Progenitor cell of endocrine pancreas (in vitro differentiated cells): ENCODE measurements at places on chromosomes 2 and 18.
A peak's percentile ranks its signal among the peaks of the same experiment; 100 is the strongest.

DNA sequence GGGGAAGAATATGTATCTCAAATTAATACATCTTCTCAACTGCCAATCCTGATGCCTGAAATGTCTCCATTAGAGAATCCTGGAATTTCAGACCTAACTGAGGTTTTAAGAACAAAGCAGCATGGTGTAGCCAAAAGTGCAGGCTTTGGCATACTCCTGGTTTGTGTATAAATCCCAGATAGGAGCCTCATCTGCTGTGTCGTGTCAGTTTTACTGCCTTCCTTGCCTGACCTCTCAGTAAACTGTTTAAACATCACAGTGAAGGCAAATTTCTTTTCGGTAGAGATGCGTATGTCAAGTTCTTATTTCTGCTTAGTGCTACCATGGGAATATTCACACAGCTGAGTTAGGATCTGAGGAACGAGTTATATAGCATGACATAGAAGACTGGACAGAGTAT is 7.3 kb downstream of the SCG2 start:
- no peak for DNase-seq

DNA sequence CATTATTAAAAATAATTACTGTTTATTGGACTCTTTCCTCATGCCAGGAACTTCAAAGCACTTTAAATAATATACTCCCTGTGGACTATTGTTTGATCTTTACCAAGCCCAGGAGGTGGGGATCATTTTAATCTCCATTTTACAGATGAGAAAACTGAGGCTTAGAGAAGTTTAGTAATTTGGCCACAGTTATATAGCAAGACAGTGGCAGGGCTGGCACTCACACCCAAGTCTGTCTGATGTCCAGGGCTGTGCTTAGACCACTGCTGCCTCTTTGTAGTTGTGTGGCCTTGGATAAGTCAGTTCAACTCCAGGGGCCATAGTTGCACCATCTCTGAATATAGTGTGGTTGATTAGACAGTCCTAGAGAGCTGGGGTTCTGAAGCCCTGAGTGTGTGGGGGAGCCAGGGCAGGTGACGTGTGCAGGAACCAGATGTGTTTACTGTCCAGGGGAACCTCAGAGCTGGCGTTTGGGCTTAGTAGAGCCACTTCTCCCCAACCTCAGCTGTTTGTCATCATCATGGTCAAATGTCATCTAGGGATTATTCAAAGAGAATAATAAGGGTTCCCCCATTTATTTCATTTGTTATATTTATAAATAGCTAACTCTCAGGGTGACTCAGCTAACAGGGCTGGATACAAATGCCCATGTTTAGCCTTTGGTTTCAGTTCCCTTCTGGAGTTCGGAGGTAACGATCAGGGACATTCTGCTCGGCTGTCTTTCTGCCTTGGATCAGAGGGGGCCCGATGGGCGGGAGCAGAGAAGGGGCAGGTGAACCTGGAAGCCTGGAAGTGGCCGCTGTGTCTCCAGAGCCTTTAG is 68.0 kb downstream of the BOLA3 start:
- DNase-seq = no peak

DNA sequence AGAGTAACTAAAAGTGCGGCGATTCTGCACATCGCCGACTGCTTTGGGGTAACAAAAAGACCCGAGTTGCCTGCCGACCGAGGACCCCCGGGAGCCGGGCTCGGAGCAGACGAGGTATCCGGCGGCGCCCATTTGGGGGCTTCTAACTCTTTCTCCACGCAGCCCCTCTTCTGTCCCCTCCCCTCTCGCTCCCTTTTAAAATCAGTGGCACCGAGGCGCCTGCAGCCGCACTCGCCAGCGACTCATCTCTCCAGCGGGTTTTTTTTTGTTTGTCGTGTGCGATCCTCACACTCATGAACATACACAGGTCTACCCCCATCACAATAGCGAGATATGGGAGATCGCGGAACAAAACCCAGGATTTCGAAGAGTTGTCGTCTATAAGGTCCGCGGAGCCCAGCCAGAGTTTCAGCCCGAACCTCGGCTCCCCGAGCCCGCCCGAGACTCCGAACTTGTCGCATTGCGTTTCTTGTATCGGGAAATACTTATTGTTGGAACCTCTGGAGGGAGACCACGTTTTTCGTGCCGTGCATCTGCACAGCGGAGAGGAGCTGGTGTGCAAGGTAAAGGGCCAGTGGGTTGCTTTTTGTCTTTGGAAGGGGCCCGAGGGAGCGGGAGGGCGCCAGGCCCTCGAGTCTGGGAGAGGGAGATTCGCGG is 1.4 kb downstream of the TRIB2 start:
- DNase-seq = no peak

- DNase-seq = no peak
These were observed 94.1 kb upstream of the MC4R start for GRCh38 chr18:60466677-60467076.

GRCh38 chr2:234462218-234462992 is 34.5 kb downstream of the ARL4C start:
- no peak for DNase-seq

DNA sequence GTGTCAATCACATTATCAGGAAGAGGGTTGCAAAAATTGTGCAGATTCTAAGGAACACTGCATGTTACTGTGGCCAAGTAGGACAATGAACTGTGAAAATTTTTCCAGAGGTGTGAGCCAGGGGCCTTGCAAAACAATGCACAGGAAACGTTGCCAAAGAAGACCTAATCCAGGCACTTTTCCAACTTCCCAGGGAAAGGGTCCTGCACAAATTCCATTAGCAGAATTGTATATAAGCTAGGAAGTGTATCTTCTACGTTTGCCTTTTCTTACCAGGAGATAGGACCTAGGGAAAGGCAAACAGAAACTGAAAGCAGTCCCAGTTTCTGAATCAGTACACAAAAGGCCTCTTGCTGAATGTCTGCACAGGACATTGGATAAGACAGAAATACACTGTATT is 1888.3 kb upstream of the CELF4 start:
- no peak for DNase-seq

GRCh38 chr2:201931951-201932350 is 101.7 kb upstream of the FZD7 start:
- no peak for DNase-seq

- DNase-seq = no peak
These were observed 403.9 kb upstream of the CYRIA start for GRCh38 chr2:17069564-17069963.

DNA sequence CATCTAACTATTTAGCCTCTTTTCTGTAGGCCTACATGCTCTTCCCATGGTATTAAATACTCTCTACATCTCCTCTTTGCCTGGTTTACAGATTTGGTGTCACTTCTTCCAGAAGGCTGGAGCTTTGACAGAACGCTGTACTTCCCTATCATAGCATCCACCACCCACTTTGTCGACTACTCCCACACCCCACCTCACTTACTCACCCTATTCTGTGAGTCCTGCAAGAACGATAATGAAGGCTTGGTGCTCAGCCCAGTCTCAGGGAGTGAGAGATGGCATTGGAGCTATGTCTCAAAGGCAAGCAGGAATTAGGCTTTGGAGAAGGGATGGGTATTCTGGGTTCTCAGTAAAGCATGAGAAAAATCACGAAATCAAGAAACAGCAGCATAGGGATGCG is 20.3 kb upstream of the KDM3A start:
- no peak for DNase-seq

GRCh38 chr2:202114291-202114690 is 41.2 kb downstream of the KIAA2012 start:
- DNase-seq = no peak

DNA sequence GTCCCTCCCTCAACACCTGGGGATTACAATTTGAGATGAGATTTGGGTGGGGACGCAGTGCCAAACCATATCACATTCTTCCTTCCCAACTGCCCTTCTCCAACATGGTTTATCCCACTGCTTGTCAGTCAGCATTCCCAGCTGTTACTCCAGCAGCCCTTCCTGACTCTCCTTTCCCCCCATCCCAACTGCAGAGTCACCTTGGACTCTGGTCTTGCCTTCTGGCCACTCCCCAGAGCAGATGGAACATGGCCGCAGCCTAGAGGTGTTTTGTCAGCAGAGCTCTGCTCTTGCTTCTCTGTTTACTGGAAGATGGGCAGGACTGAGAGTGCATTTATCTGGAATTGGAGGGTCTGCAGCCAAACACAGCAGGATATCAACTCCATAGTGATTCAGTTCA is 51.2 kb upstream of the MEX3C start:
- no peak for DNase-seq

DNA sequence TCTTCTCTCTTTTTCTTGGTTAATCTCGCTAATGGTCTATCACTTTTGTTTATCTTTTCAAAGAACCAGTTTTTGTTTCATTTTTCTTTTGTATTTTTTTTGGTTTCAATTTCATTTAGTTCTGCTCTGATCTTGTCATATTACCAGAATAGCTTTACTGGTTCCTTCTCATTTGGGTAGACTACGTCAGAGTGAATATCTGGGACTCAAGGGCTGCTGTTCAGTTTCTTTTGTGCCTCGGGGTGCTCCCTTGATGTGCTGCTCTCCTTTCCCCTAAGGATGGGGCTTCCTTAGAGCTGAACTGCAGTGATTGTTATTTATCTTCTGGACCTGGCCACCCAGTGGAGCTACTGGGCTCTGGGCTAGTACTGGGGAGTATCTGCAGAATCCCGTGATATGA is 29.4 kb upstream of the IL1RN start:
- DNase-seq = no peak

DNA sequence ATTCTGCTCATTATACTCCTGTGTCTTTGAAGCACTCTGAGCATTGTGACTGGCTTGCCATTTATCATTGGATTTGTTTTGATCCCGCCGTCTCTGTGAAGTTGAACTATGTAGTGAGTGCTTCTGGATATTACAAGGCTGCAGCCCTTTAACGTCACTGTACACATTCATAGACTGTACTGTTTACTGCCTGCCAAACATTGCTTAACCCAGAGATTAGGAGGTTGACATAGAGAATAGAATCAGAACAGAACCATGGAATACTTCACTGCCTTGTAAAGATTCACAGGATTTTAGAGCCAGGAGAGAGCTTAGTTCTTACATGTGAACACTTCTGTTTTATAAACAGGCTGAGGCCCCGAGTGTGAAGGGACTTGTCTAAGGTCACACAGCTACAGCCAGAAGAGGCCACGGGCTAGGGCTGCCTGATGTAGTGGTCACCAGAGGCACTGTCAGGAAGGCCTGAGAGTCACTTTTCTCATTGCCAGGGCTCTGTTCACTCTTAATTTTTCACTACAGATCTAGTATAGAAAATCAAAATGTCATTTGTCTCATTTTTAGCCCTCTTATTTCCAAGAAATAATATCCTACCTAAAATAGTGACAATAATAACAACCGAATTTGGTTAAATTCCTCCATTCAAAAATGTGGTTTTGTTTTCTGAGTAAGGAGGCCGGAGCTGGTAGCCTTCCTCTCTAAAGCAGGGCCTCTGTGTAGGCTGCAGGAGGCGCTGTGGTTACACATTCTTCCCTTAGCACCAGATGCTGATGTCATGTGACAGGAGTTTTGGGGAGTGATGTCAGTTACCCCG is 87.9 kb downstream of the UGGT1 start:
- DNase-seq = peak; percentile 17

GRCh38 chr2:163246135-163246534 is 407.6 kb upstream of the KCNH7 start:
- no peak for DNase-seq

DNA sequence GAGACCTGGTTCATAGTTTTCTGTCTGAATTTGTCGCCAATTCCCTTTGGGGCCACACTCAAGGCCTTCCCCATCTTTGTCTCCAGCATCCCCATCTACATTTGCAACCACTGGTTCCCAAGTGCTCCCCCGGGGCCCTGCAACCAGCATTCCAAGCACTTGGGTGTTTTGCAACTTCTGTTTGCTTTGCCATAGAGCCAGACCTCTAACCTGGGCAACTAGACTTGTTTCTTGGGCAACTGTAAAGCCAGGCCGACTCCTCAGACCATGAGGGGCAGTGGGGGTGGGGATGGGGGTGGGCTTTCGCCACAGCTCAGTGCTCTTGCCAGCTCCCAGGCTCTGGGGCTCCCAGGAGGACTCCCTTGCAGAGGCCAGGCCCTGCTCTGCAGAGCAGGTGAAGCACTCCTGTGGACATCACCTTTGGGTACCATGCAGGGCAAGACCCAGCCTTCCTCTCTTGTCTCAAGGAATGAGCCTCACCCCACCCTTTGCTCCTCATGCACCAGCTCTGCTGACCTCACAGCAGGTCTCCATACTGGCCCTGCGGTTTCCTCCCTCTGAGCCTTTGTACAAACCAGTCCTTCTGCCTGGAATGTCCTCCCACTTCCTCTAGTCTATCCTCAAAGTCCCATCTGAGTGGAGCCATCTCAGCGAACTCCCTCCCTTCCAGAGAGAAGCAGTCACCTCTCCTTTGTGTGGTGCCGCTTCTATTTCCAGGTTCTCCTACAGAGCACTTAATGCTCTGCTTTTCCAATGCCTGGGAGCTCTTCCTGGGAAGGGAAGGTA is 126.7 kb upstream of the MYCN start:
- DNase-seq = no peak

- DNase-seq = no peak
These were observed 54.1 kb downstream of the NBAS start for GRCh38 chr2:15507061-15507460.

DNA sequence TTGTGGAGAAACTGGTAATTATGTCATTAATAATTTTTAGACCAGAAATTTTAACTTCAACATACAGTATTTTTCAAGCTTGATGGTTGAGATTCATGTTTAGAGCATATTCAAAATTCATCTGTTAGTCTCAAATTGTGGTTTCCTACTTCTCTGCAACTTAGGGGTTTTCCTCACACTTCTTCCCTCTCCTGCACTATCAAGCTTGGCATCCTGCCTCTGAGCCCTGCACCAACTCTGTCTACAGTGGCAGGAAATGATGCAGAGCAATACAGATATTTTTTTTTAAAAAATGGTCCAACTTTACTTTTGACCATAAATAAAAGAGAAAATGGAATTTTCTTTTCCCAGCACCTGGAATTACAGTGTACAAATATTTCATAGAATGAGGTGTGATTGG is 247.3 kb downstream of the NUP35 start:
- DNase-seq = no peak

DNA sequence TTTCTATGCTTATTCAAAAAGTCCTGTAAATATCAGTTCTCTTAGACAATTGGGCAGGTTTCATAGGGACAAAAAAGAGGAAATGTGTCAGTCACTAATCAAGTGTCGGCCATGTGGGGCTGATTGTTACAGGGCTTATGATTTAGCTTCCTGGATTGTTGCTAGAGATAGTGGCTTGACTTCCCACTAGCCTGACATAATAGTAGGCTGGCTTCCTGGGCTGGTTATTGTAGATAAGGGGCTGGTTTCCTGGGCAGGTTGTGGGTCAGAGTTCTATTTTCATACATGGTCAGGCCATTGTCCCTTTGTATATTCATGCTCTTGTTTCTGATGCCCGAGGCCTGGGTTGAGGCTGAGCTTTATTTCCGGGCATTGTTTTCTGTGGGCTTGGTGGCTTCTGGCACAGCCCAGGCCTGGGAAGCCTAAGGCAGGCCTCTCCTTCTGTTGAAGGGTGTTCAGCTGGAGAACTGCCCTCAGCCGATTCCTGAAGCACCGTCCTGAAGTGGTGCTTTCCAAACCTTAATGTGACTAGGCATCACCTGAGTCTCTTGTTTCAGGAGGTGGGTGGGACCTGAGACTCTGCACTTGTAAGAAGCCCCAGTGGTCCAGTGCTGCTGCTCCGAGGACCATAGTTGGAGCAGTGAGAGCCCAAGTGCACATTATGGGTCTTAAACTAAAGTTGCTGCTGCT is 37.0 kb downstream of the CD8B2 start:
- DNase-seq = no peak
